Cortex of kidney (tissue), 1 donor: ENCODE measurements at places on chromosomes 2 and 18.

DNA sequence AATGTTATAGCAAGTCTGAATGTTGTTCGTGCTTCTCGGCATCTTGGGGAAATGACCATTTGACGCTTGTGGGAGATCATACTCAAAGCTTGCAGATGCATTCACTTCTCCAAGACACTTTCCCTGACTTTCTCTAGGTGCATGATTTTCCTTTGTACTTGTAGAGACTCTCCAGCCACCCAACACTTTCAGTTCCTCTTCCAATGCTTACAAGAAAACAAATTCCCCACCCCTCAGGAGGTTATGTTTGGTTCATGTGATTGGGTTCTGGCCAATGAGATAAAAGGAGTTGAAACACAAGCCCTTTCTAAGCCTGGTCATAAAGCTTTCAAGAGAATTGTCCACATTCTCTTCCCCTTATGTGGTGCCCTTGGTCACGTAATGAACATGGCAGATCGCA, 156.3 kb downstream of the EPHA4 start:
- DNase-seq, result no peak

DNA sequence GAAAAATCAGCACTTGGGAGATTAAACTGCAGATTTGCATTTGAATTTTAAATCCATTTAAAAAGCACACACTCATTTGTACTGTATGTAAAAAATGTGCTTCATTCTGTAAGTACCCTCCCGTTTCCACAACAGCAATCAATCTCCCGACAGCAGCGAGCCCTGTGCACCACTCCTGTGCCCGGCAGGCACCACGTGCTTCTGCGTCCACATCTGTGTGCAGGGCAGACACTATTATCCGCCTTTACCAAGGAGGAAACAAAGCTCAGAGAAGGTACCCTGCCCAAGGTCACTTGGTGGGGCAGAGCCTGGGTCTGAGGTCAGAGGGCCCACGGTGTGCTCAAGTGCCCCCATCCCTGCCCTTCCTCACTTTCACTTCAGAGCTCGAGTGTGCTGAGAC, 7.5 kb downstream of the HSBP1L1 start:
- no peak for DNase-seq

DNA sequence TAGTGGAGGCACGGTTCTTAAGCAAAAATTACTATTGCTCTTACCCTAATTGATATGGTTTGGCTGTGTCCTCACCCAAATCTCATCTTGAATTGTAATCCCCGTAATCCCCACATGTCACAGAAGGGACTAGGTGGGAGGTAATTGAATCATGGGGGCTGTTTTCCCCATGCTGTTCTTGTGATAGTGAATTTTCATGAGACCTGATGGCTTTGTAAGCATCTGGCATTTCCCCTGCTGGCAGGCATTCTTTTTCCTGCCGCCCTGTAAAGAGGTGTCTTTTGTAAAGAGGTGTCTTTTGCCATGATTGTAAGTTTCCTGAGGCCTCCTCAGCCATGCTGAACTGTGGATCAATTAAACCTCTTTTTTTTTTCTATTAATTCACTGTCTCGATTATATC, 1691.8 kb upstream of the SLC39A10 start:
- no peak for DNase-seq

DNA sequence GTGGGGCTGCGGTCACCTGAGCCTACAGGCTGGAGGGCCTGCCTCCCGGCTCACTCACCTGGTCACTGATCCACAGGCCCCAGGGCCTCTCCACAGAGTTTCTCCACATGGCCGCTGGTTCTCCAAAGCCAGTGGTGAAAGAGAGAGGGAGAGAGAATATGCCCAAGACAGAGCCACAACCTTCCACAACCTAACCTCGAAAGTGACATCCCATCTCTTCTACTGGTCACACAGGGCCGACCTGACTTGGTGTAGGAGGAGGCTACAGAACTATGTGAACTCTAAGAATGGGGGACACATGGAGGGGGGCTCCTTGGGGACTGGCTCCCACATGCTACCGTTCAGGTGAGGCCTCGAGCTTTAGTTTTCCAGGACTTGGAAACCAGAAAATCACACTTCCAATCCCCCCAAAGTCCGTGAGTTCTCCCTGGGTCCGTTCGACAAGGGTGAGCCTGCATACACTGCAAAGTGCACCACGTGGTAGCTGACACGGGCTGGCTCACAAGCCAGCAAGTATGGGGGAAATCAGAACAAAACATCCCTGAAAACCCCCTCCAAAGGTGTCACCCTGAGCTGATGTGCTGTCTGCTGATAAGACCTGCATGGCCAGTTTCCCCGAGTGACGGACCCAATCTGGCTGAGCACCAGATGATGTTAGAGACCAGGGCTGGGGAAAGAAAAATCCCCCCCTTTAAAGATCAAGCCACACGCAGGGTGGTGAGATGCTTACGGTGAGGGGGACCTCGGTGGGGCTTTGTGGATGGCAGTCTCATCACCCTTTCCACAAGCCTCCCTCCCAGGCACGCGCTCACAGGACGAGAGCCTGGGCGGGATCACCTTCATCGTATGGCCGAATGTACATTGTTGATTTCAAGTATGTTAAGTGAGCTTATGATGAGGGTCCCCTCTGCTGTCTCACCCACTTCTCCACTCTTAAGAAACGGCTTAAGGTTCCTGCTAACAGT, 54.2 kb upstream of the SEMA4C start:
- no peak for DNase-seq

DNA sequence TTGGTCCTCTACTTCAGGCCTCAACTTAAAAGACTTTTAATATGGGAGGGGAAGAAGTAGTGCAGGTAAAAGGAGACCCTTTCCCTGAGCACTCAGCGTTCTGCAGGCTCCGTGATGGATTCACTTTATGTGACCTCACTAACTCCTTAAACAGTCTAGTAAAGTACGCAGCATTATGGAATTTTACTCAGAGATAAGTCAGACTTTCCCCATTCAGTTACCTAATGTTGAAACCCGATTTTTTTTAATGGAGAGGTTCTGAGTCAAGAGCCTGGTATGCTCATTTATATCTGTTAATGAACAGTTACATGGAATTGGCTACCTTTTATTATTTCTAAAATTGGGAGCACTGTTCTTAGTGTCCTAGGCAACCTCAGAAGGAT, 34.1 kb downstream of the RASGRP3 start:
- DNase-seq, result no peak

GRCh38 chr2:11995456-11995855, 249.0 kb downstream of the LPIN1 start:
- no peak for DNase-seq

- DNase-seq, result no peak
Observed at GRCh38 chr2:3141696-3142095, 235.9 kb downstream of the EIPR1 start.

DNA sequence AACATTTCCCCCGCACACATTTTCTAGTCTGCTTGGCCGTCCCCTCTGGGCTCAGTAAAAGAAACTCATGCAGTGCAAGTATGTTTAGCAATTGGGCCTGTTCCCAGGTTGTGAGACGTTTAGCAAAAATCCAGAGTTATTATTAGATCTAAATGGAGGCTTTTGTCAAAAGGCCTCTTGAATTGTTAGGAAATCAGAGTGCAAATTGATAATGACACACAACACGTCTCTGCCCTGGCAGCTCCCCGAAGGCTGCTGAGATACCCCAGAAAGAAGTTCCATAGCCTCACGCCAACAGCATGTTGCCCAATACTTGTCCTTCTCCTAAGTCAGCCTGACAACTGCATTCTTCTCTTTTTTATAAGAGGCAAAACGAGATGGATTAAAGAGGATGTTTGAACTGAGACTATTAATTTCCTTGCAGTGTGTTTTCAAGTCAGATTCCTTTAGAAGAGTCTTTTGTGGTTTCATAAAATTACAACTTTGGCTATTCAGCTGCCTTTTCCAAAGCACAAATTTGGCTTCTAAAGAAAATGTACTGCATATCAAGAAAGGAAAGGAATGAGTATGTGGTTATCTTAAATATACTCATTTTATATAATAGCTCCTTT, 202.2 kb downstream of the TRIB2 start:
- no peak for DNase-seq

- DNase-seq, result no peak
Observed at GRCh38 chr2:241443486-241444223, 64.7 kb downstream of the STK25 start.

- no peak for DNase-seq
Observed at GRCh38 chr2:179843541-179843940, 17.9 kb downstream of the ZNF385B start.

DNA sequence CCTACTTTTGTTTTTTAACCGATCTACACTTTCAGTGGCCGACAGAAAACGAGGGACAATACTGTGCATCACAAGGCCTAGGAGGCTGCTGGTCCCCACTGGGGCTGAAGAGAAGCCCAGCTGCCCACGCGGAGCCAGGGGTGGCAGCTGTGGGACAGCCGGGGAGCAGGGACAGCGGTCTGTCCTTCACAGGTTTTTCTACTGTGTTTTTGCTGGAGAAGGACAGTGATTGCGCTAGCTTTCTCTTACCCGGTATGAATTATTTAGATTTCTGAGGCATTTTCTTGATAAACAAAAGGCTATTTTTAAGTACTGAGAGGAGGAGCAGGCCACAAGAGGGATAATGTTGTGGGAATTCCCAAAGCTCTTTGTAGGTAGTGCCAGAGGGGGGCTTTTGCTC, 219.8 kb downstream of the ATAD2B start:
- DNase-seq, result no peak

- no peak for DNase-seq
Observed at GRCh38 chr18:8996771-8997432, 105.6 kb upstream of the NDUFV2 start.

DNA sequence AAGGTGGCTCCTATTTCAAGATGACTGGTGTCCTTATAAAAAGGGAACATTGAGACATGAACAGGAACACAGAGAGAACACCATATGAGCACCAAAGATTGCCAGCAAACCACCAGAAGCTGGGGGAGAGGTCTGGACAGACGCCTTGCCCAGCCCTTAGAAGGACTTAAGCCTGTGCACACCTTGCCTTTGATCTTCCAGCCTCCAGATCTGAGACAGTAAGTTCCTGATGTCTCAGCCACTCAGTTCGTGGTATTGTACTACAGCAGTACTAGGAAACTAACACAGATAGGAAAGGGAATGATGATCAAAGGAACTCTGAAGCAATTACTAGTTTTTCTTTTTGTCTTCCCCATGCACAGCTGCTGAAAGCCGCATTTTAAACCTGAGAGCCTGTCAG, 137.3 kb upstream of the FHL2 start:
- no peak for DNase-seq

DNA sequence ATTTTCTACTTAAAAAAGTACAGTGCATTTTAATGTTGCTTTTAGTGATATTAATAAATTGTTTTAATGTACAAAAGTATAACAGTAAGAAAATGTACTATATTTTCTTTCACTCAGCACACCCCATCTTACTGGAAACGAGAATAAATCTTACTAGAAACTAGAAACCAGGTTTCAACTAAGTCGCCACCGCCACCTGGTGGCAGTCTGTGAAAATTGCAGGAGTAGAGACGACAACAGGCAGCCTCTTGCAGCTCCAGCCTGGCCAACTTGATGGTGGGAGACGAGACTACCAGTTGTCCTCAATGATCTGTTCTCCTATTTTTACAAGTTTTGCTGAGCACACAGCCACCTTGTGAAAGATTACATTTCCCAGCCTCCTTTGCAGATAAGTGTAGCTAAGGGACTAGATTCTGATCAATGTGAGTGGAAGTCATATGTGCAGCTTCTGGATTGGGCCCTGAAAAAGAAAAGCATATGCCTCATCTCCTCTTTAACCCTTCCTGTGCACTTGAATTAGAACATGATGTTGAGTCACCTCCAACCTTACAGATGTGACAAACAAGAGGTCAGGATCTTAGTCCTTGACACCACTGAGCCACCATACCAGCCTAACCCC, 8.7 kb downstream of the OTOF start:
- no peak for DNase-seq

- DNase-seq, result no peak
Observed at GRCh38 chr2:16322308-16323125, 343.1 kb downstream of the CYRIA start.

DNA sequence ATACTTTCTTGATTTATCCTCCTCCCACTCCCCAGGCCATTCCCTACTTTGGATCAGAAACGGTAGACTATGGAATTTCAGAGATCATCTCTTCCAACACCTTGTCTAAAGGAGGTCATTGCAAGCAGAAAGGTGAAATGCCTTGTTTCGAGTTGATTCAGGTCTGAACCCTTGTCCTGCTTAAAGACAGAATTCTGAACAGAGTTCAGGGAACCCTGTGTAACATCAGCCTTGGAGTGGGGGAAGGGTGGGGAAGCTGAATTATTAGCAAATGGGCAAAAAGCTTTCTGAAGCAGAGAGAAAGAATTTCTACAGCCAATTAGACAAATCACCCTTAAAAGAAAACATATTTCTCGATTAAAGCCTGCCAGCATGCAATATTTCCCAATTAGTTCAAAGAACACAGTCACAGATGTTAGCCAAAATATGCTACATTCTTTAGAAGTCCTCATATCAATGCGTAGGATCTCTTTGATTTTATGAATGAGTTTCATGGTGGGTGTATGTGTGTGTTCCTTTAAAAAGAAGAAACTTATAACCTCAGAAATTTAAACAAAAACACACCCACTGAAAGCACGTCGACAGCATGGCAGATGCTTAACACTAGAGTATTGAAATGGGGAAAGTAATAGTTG, 353.1 kb downstream of the RND3 start:
- no peak for DNase-seq

GRCh38 chr2:224666951-224667553, 49.1 kb downstream of the CCDC195 start:
- DNase-seq, result no peak

GRCh38 chr2:118269408-118270051, 181.3 kb downstream of the INSIG2 start:
- no peak for DNase-seq

- DNase-seq, result no peak
Observed at GRCh38 chr2:60972889-60973656, 44.4 kb upstream of the PEX13 start.

GRCh38 chr2:157662401-157662800, 33.7 kb upstream of the ACVR1C start:
- no peak for DNase-seq

DNA sequence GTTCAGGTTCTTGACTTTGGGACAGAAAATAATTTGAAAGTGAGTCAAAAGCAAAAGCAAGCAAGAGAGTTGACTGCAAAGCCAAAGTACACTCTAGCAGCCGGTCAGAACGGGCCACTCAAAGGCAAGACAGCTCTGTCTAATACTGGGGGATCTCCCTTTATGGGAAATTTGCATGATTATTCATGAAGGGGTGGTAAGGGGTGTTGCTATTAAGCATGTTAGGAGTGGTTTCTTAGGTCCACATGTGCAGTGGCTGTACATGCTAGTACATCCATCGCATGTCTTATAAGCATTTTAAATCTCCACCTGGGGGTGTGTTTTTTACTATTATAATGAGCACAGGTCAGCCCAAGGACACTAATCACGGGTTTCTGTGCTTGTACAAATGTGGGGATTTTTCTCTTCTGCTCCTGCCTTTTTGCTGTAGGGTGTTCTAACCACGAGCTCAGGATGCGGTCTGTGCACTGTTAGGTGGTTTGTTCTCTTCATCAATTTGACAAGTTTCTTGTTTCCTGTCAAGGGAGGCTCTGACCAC, 60.2 kb upstream of the SPP2 start:
- no peak for DNase-seq

- DNase-seq, result no peak
Observed at GRCh38 chr2:235389626-235390025, 104.2 kb upstream of the AGAP1 start.
